ENCODE measurements at places on chromosomes 3 and 15.

DNA sequence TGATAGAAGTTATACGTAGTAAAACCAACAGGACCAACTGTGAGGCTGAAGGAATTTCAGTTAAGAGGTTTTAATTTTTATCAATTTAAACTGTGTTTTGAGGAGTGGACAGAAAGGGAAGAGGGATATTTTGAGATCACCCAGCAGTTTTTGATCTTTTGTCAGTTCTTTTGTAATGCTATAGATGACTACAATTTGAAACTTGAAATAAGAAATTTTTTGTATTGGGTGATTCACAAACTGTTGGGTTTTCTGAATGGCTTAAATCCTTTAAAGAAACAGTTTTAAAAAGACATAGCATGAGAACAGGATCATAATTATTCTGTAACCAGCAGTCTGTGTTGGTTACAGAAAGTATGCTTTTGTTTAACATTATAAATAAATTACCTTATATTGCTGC lies 67.4 kb downstream of the TCF12 start:
- DNase-seq = no peak

DNA sequence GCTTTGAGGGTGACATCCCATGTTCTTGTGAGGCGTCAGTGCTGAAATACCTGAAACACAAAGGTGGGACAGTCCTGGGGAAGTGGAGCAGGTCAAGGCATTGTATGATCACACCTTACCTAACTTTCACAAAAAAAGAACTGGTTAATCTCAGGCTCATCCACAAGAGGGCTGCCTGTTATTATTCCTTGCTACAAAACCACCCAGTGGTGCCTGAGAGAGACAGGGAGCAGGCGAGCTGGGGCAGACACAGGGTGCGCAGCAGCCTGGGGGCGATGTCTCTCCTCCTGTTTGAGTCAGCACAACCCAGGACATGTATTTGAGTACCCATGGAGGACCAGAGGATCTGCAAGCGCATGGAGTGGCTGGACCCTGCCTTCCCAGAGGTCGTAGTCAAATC lies 316.8 kb upstream of the ATP10A start:
- no peak for DNase-seq

GRCh38 chr15:44034933-44035624 lies 160.0 kb downstream of the FRMD5 start:
- peak; percentile 83 for DNase-seq

- no peak for DNase-seq
Measured at GRCh38 chr3:7813365-7813764, 688.3 kb upstream of the LMCD1 start.

GRCh38 chr3:179148616-179149405 lies 654 bp downstream of the PIK3CA start:
- peak; percentile 28 for DNase-seq

GRCh38 chr3:166243511-166243910 lies 406.3 kb upstream of the BCHE start:
- DNase-seq = no peak

GRCh38 chr3:36032180-36033047 lies 347.9 kb upstream of the STAC start:
- no peak for DNase-seq

DNA sequence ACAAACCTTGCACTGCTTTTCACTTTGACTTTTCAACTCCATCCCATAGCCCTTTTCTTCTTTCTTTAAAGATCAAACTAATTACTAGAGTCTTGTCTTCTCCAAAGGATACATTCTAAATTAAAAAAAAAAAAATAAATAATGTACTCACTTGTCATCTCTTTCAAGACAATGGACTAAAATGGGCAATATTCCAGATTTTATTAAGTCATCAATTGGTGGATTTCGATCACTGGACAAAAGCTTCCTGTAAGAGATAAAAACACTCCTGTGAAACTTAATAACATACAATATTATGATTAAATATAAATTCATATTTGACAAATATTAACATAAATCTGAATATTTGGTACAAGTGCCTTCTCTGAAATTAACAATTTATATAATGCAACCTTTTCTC lies 34.1 kb downstream of the KPNA4 start:
- DNase-seq = no peak

DNA sequence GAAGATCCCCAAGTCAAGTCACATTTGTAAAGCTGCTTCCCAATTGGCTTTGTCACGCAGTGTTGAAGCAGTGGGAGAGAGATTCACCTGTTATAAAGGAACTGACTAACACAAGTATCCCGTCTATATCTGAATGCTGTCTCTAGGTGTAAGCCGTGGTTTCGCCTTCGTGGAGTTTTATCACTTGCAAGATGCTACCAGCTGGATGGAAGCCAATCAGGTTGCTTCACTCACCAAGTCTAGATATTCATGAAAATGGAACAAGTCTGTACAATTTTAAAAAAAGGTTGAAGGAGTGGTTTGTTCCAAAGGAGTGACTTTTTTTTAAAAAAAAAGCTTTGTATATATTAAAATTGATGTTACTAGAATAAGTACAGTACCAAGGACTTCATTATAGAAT lies 11.7 kb downstream of the RBM5 start:
- no peak for DNase-seq

DNA sequence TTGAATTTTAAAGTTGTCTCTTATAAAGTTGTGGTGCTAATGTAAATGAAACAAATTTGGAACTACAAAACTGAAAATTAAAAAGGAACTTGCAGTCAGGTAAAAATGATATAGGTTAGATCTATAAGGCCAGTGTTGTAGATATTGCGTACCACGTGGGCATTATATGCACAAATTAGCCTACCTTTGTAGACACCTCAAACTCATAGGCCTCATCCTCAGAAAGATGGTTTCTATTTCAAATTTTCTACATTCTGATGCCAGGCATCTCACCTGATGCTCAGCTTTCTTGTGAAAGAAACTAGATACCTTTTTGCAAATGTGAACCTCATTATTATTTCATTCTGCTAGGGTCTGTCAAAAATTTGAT lies 25.6 kb downstream of the TMEM207 start:
- no peak for DNase-seq

- DNase-seq = no peak
Measured at GRCh38 chr3:88704338-88704737, 403.1 kb upstream of the EPHA3 start.

- peak; percentile 76 for DNase-seq
Measured at GRCh38 chr3:93843981-93844380, 129.7 kb downstream of the PROS1 start.

GRCh38 chr3:137990427-137990826 lies 19.5 kb upstream of the CLDN18 start:
- DNase-seq = no peak

DNA sequence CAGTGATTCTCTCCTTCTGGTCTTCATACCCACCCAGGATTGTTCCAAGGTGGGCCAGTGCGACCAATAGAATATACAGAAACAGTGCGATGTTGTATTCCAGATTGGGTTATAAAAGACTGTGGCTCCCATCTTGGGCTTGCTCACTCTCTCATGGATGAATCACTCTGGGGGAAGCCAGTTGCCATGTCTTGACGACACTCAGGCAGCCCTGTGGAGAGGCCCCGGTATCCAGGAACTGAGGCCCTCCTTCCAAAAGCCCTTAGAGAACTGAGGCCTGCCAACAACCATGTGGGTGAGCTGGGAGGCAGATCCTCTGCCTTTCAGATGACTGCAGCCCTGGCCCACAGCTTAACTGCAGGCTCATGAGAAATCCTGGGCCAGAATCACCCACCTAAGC lies 57.2 kb downstream of the SH3GL3 start:
- no peak for DNase-seq

DNA sequence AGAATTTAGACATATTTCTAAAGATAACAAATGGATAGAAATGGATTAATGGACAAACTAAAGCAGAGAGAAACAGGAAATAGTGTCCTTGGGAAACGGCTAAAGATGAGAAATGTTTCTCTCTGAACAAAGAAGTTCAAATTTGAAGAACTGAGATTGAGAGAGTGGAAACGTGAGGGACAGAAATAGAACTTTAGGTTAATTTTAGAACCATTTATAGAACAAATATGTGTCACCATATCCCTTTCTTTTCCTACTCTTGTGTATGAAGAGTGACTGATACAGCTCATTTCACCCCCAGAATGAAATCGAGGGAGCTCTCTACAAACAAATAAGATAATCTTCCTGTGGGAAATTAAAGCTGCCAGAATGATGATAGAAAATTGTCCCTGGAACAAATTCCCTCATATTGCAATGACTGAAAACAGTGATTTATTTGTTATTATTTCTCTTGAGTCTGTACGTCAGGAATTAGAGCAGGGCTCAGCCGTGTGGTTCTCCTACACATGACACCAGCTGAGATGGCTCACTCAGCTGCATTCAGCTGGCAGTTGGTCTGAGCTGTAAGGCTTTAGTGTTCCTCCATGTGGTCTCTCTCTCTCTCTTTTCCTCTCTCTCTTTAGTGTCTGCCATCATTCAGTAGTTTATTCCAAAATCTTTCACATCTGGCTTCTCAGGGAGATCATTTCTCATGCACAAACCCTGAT lies 46.6 kb upstream of the ARPP21 start:
- no peak for DNase-seq

DNA sequence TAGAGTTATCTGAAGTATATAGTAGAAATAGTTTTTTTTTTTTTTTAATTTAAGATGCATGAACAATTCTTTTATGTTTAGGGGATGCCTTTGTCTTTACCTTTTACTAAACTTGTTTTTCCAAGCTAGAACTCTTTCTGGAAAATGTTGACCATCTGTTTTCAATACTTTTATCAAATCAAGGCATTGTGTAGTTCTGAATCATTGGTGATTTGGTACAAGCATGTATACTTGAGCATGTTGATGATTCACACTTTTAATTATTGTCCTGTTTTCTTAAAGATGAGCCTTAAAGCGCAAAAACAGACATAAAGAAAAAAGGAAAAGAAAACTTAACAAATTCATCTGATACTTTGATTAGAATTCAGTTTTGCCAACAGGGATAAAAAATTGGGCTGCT lies 28.3 kb downstream of the PDCD6IP start:
- peak; percentile 75 for DNase-seq

DNA sequence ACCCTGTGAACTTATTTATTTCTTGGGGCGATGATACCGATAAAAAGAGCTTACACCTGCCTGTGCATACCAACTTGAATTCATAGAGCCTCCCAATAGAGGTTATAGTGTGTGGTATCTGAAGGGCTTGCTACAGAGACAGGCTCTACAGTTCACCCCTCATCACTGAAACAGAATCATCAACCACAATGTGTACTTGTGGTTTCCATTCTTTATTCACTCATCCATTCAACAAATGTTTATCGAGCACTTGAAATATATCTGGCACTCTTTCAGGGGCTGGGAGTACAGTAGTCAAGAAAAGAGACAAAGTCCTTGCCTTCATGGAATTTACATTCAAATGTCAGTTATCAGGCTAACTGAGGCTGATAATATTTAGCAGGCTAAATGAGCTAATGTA lies 134.4 kb upstream of the SKOR1 start:
- DNase-seq = peak; percentile 77

GRCh38 chr3:79297245-79297960 lies 470.4 kb downstream of the ROBO1 start:
- DNase-seq = peak; percentile 97

- DNase-seq = peak; percentile 60
Measured at GRCh38 chr15:39828374-39828931, 45.8 kb upstream of the FSIP1 start.

Data from IMR-90 (cell line).